Activated CD4-positive, alpha-beta memory T cell treated with anti-CD3 and anti-CD28 coated beads, Interleukin-2, amount 10 ng/mL, durations not matched to agents 7 days and 5 days (primary cell): ENCODE measurements at places on chromosomes 6 and 20. TPM values are rescaled to one million over a fixed set of nuclear protein-coding genes. Genes with fewer than 3 reads are reported as not detected.

PAK5 gene
- total RNA-seq: not detected

DNA sequence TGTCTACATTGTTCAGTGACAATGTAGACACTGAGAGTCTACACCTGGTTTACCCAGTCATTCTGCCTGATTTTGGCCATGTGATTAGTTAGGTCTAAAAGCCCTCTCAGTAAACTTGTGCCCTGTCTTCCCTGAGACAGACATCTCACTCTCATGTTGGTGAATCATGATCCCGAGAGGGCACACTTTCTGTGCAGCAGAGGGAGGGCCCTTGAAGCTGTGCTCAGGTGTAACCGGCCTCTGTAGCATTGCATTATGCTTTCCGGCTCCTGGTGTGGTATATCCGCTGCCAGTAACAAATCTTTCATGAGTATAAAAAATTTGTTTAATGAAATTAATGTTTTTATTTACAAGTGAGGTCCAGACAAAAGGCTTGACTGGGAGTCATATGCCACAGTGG is 85.0 kb downstream of the RALGAPA2 start:
- DNase-seq: no peak
- no peak overlapping the region for H3K4me3 ChIP-seq
- H3K36me3 ChIP-seq: peaks cover 6% of the 10 kb centered on the region
- H3K4me1 ChIP-seq: no peaks in the 10 kb centered on the region

E2F3 gene
- 29.8 TPM for total RNA-seq

- H3K27ac ChIP-seq: no peak overlapping the region
- H3K27me3 ChIP-seq: peaks cover 4% of the 10 kb centered on the region
- DNase-seq: no peak
- H3K36me3 ChIP-seq: no peaks in the 10 kb centered on the region
- H3K4me3 ChIP-seq: no peak overlapping the region
- no peaks in the 10 kb centered on the region for H3K4me1 ChIP-seq
Observed at GRCh38 chr20:56259948-56260347, 11.4 kb downstream of the MC3R start.

DNA sequence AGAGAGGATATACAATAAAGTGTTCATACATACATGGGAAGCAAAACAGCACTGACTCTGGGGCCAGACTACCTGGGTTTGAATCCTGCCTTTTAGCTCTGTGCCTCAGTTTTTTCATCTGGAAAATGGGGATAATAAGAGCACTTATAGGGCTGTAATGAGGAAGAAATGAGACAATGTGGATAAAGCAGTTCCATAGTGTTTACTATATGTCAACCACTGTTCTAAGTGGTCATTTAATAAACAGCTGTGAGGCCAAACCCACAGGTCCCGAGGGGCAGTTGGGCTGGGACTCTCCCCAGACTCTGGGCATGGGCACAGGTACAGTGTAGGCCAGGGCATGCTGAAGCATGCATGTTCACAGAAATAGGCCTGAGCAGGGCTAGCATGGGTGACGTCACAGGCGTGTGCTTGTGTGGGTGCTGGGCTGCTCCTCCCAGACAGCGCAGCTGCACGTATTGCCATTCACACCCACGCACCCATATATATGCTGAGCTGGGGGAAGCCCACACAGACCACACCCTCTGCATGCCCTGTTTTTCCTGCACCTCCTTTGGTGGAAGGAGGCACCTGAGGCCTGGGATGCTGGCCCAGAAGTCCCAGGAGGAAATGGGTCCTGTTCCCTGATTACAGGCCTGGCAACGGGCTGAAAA is 3.5 kb upstream of the PLCG1 start:
- H3K4me3 ChIP-seq: no peak overlapping the region
- DNase-seq: peak; percentile 57
- H3K4me1 ChIP-seq: peaks cover 41% of the 10 kb centered on the region
